ENCODE measurements at places on chromosomes 3 and 15. TPM values are rescaled to one million over a fixed set of nuclear protein-coding genes. Genes with fewer than 3 reads are reported as not detected.
A peak's percentile ranks its signal among the peaks of the same experiment; 100 is the strongest.

GRCh38 chr3:13475871-13476590 is 4.1 kb upstream of the HDAC11 start:
- DNase-seq = no peak

The RARRES1 gene
- 48.5 TPM for total RNA-seq

DNA sequence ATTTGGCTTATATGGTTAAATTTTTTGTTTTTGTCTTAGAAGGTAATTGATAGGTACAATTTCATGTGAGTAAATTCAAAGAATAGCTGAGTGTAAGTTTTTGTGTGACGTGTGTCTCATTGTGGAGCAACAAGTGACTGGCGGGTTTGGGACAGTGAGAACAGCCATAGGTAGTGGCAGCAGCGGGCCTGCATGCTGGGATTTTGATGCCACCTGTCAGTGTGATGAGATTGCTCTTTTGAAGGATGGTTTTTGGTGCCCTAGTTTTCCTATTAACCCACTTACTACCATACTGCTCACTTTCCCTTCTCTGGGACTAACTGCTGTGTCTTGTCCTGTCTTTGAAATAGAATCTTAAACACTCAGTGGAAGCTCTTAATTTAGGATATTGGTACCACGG is 522.6 kb downstream of the NAALADL2 start:
- no peak for DNase-seq

The ROPN1 gene
- total RNA-seq = not detected

The SLC28A1 gene
- not detected for total RNA-seq

DNA sequence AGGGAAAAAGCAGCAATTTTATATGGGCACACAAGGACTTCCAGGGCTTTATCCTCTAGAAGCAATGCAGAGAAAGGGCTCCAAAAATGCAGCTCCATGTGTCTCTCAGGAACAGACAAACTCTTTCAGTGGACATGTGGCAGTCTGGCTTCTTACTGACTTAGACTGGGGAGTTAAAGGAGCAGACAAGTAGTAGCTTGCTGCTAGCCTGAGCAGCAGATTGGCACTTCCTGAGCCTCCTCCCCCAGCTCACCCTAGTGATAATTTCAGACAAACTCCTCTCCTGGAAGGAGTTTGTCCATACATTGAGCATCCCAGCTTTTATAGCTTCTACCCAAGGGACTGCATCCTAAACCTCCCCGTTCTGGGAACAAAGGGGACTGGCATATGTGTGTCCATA is 101.7 kb upstream of the MANF start:
- DNase-seq = peak; percentile 45

The EFHB gene
- total RNA-seq = not detected

DNA sequence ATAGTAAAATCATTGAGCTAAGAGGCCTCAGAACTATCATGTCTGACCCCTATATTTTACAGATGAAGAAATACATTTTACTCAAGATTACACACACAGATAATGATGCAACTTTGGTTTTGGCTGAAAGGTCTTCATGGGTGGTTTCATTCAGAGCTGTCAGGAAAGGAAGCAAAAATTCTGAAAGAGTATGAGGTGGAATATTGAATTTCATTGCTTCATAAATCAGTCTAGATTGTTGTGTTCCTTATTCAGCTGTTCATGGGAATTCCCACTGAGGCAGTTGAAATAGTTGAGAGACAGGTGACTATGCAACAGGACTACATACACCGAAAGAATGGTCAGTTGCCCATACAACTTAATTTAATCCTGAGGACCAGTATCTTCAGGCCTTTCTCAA is 39.4 kb downstream of the CD200 start:
- no peak for DNase-seq

The AMIGO3 gene
- total RNA-seq = not detected

DNA sequence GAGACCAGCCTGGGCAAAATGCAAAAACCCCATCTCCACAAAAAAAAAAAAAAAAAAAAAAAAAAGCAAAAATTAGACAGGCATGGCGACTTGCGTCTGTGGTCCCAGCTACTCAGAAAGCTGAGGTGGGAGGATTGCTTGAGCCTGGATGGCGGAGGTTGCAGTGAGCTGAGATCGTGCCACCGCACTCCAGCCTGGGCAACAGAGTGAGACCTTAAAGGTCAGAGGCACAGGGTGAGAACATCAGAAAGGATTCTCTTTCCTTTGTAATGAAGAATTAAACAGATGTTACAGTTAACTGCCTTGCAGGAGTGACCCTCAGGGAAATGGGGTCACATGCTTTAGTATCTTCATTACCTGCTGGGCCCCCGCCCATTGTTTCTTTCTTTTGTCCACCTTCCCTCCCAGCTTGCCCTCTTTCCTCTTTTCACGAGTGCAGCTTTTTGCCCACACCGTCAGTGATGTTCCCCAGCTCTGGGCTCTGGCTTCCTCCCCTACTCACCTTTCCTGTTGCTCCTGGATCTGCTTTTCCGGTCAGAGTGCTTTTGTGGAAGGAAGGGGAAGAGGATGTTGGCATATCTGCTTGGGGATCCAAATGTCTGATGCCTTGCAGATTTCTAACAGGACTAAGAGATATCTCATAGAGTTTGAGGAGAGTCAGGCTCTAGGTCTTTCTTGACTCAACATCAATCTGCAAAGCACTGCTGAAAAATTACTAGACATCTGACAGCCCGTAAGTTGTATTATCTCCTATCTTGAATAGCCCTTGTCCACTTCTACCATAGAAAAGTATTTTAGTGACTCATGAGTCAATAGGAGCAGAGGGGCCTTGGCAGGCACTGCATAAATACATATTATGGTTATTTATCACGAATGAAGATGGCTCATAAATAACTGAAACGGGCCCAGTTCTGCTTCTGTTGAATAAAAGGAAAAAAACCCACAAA is 35.6 kb upstream of the NDUFB4 start:
- no peak for DNase-seq

All from ureter (tissue), 1 donor.